Activated T-helper 1 cell treated with anti-CD3 and anti-CD28 coated beads, Interleukin-2, amount 50 U/mL, for 16 hours (primary cell): ENCODE measurements at places on chromosomes 7 and 10.

- DNase-seq, result no peak
Observed at GRCh38 chr7:44678101-44678470, 70.6 kb upstream of the ZMIZ2 start.

DNA sequence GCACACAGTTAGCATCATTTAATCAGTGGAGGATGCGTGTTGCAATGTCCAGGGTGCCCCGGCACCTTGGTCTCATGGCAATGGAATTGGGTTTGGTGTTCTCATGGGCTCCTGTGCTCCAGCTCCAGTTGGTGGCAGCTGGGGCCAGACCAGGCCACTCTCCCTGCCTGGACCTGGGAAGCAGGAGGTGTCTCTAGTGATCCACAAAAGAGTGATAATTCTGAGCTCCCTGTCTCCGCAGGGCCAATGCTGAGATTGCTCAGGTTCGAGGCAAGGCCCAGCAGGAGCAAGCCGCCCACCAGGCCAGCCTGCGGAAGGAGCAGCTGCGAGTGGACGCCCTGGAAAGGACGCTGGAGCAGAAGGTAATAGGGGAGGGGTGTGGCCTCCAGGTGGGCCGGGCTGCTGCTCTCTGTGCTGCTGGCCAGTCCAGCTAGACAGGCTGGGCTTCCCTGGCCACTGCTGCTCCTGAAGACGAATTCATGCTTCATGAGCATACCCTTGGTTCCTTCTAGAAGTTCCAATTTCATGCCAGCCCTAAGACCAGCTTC, 21.7 kb upstream of the BTBD16 start:
- no peak for DNase-seq

- DNase-seq, result no peak
Observed at GRCh38 chr10:106537866-106538265, 626.6 kb downstream of the SORCS1 start.

DNA sequence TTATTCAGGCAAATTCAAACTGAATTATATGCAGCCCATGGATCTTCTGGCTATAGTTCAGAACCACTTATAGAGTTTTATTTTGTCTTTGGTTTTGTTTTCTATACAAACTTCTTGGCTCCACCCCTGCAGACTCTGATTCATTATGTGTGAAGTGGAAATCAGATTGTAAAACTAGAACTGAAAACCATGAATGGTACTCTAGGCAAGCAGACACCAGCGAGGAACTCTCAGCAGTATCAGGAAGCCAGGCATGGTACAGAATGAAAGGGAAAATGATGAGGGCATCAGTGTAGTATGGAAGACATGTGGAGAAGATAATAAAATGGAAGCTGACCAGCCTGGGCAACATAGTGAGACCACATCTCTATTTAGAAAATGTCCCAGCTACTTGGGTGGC, 1026.9 kb upstream of the C7orf33 start:
- DNase-seq, result no peak

DNA sequence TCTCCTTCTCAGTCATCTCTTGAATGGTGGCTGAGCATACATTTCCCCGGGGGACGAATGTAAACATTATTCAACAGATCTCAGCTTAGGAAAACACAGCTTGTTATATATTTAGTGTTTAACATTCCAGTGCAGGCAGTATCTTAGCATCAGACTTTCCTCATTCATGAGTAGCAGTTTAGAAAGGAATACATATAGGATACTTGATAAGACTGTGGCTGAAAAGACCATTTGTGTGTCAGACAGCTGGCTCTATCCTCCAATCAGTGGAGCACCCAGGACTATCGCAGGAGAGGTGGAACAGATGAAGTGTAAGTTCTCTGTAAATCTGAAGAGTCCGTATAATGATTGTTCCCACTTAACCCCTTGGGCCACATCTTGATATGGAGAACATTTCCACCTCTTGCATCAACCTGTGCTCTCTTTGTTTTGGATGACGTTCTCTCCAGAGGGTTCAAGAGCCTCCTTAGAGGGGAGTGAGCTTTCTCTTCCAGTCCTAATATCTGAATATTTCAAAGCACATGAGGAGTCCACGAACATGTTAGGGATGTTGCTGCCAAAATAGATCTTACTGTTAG, 34.0 kb downstream of the ERLIN1 start:
- DNase-seq, result no peak

- no peak for DNase-seq
Observed at GRCh38 chr7:155850766-155851678, 38.8 kb upstream of the SHH start.

DNA sequence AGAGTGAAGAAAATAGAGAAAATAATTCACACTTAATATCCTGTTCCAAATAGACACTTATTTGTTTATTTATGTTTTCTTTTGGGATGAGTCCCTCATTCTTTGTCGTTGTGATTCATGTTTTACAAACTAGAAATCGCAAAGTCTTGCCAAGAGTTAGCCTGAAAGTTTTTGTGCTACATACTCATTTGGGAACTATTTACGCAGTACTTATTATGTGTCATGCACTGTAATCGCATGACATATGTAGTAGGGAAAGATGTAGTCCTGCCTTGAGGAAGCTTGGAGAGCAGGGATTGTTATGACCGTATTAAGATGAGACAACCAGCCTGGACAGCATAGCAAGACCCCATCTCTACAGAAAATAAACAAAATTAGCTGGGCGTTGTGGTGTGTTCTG, 189.3 kb downstream of the ABCA13 start:
- DNase-seq, result no peak

DNA sequence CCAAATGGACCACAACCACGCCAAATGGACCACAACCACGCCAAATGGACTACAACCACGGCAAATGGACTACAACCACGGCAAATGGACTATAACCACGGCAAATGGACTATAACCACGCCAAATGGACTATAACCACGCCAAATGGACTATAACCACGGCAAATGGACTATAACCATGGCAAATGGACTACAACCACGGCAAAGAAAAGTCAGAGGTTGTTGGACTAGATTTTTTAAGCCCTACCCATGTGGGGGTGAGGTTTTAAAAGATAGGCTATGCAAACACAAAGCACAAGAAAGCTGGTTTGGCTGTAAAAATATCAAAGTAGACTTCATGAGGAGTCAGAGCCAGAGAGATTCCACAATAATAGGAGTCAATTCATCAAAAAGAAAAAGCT, 55.8 kb downstream of the NCAPG2 start:
- no peak for DNase-seq

DNA sequence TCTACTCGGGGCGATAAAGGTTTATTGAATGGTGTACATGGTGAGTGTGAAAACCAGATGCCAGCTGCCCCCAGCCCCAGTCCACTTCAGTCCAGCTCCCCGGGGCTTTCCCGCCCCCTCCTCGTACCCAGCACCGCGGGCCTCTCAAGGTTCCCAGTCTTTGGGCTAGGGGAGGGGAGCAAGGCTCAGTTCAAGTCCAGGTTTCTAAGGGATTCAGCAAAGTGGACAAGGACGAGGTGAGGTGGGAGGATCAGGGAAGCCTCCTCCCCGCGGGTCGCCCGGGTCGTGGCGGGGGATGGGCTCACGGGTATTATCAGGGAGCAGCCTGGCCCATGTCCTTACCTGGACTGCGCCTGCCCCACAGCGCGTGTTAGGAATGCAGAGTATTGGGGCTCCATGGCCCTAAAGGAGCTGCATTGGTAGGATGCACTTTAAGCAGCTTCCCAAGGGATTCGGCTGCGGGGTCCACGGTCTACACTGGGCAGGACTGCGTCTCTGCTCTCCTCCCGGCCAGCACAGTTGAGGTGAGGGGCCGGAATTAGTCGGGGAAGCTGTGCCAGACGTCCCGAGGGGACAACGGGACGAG, 541 bp upstream of the PFKFB3 start:
- DNase-seq, result no peak

- DNase-seq, result no peak
Observed at GRCh38 chr7:130216750-130217149, 9.1 kb downstream of the SSMEM1 start.

GRCh38 chr7:131051304-131051703, 276.4 kb upstream of the MKLN1 start:
- DNase-seq, result no peak

DNA sequence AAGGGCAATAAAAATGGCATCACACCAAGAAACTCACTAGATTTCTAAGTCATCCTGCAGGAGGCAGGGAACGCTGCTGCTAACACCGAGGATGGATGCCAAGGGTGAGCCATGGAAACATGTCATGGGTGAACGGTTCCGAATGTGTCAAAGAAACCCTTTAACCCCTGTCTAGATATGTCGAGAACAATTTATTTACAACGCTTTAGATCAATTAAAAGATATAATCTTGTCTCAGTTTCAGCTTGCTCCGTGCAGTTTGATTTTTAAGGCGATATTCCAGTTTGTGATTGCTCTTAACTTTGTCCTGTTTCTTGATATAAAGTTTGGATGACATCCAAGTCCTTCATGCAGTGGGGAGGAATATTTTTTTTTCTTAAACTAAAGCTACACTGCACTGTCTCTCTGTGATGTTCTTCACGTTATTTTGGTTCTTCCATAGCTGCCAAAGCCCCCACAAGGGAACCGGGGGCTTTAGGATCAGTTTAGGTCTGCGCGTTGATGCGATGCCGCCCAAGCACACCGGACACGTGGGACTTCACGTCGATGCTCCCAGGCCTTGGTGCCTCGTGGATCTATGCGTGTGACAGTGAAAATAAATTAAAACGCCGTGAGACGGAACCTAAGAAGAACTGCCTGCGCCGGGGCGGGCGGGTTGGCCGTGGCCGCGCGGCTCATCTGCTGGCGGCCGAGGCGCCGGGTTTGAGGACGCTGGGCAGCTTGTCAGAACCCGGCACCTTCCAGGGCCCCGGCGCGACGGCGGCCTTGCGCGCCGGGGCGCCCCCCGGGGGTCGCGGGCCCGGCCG, 220.3 kb downstream of the PHTF2 start:
- no peak for DNase-seq

GRCh38 chr10:21368022-21368582, 157.4 kb downstream of the SKIDA1 start:
- DNase-seq, result no peak

DNA sequence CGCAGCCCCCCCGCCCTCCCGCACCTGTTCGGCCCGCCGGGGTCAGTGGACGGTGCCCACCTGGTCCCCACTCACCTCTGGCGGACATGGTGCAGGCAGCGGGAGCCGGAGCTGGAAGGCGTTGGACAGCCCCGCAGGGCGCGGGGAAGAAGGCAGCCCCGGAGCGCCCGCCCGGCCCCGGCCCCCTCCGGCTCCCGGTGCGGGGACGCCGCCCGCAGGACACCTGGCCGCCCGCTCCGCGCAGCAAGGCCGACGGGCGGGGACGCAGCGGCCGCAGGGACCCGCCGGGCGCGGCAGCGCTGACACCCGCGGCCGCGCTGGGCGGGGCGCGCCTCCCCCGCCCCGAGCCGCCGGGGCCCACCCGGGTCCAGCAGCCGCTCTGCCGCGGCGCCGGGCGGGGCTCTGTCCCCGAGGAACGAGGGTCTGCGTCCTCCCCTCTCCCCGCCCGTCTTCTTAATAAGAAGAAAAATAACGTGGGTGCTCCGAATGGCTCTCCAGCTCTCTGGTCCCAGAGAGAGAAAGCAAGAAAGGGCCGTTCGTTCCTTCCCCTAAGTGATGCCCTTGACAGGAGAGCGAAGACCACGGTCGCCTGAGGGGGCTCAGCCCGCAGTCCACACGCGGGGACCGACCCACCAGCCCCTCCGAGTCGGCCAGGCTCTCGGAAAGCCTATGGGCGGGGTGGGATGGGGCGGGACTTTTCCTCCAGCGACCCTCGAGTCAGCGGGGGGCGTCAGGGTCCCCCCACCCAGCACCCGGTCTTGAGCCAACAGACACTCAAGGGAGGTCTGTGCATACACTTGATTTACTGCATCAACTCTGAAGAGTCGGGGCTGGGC, 53.4 kb upstream of the FHIP2A start:
- DNase-seq, result no peak

GRCh38 chr7:130150587-130150986, 54.6 kb downstream of the TMEM209 start:
- DNase-seq, result no peak

DNA sequence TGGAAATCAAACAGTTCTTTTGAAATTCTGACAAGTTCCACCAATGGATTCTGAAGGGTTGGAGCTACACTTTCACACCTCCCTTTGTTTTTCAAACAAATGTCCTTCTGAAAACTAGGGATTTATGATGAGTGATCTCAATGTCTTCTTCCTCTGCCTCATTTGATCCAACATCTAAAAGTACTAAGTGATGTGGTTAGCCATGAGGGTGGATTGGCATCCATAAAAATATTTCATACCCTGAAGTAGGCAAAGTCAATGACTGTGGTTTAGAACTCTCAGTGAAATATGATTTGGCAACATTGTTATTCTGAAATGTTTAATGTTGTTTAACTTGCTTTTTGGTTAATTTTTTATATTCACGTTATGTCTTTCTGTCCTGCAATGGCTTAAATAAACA, 136.9 kb downstream of the MBL2 start:
- no peak for DNase-seq

DNA sequence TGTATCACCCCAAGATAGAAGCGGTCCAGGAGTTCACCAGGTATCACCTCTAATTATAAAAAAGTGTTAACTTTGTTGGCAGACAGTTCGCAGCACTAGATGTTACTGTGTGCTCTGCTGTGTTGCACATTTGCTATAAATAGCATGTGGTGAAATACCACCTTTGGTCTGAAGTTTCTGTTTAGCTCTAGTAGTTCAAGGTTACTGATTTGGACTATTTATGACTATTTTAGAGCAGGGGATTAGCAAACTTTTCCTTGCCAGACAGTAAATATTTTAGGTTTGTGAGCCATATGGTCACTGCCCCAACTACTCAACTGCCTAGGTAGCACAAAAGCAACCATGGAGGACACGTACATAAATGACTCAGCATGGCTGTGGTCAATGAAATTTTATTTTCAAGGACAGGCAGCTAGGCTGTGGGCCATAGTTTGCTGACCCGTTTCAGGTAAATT, 16.5 kb downstream of the DENND10 start:
- DNase-seq, result no peak

DNA sequence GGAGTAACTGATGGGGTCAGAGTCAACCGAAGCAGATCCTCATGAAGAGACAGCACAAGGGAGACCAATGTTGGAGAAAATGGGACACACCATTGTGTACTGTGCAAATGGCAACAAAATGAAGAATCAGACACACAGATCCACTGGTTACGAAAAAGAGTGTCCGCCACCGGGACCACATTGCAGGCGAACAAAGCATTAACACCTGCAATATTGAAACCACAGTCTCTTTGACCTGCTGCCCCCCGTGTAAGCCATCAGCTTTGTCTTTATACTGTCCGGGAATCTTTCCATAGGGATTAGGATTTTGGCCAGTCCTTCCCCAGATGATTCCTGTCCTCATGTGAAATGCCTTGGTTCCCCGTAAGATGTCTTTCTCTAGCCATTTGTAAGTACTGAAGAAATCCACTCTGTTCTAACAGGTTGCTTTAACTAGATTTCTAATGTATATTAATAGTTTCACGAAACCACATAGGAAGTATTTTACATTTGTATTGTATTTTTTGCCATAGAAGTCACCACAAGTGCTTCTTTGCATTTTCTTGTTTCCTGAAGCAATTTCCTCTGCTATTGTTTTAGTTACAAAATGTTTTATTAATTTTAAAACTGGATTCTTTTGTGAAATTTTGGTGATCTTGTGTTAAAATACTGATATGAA, 140.8 kb upstream of the NFE2L3 start:
- no peak for DNase-seq

DNA sequence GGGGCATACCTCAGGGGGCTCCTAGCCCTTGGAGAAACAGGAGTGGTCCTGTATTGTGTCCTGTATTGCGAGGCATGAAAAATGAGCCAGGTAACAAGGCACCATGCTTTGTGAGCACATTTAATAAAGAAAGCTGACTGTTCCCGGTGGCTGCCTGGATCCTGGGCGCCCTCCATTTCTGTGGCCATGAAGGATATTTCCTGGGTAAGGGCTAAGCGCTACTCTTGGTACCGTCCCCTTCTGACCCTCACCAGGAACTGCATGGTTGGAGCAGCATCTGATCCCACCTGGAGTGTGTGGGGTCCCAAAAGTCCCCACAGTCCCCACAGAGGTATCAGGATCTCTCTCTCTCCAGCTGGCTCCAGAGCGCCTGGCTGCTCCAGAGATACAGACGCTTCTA, 139.5 kb downstream of the MAPK8 start:
- DNase-seq, result no peak
